ENCODE measurements at places on chromosomes 13 and 19.

DNA sequence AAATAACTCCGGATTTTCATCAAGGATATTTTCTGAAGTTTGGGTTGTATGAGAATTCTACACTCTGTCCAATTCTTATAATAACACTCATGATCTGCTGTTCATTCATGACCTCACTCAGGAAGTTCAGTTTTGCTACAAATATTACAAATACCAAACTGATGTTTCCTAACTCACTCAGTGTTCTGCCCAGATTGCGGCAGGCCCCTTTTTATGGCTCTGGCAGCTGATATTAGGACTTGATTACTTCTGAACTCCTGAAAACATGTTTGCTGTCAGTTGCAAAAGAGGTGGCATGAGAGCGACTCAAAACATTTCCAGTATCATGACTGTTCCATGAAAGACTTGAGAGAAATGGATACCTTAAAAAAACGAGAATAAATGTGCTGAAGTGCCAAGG, 188.0 kb downstream of the RGCC start:
- DNase-seq: no peak

DNA sequence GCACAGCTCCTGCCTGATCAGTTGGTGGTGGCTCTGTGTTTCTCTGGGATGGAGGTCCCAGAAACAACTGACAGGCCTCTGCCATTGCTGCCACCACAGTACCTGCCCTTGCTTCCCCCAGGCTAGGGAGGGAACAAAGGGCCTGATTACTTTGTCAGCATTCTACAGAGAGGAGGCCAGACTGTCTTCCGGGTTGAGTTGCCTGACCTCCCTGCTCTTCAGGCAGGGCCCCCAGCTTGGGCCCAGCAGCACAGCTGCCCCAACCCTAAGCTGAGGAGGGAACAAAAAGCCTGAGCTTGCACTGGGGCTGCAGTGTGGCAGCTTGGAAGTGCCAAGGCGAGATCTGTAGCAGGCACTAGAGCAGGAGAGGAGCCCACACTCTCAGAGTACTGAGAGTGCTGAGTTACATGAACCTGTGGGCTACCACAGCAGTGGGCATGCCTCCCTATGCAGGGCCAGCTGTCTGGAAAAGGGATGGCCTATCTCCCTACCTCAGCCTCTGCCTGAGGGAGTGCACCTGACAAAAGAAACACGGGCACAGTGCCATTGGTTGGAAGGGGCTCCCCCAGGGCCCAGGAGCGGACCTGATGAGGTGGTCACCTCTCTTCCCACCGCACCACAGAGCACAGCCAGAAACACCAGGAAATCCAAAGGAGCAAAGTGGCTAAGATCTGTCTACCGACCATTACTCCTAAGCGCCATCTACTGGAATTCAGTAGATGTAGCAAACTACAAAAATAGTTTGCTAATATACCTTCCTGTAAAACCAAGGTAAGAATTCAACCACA, 24.4 kb downstream of the SLC25A15 start:
- DNase-seq: no peak

DNA sequence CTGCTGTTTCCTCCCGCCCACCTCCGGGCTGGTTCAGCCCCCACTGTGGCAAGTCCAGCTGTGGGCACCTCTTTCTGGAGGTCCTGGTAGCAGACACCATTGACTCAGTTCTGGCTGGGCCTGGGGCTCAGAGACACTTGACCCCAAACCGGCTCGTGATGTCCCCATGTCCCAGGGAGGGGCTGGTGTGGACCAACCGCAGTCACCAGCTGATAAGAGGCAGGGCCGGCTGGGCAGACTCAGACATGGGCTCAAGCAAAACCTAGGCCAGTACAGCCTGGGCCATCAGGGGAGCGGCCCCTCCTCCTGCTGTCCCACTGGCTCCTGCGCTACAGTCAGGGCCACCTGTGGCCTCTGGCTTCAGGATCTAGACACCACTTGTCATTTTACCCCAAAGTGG, 19.8 kb upstream of the TMEM160 start:
- no peak for DNase-seq

DNA sequence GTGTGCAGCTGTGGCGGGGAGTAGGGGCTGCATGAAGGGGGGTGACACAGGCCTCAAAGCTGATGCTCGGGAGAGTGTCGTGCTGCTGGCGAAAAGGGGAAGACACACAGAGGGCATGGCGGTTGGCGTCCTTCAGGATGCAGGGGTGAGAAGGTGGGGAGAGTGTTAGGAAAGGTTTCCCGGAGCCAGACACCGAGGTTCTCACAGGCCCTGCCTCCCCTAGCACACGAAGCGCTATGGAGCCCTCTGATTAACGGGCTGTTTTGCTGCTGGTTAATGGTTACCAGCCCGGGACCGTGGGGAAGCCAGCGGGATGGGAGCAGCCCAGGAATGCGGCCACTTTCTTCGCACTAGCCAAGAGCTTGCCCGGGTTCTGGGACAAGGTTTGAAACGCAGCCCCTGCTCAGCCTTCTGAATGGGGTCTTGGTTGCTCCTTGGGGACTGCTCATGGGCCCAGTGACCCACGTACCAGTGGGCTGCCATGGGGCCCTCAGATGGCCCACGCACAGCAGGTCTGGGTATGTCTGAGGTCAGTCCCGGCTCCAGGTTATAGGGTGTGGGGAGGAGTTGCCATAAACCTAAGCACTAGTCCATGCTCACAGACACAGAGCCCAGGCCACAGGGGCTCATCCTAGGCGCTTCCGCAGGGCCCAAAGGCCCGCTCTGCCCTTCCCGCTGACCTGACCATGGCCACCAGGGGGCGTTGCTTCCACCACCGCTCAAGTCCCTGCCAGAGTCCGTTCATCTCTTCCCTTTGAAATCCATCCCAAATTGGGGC, 31.3 kb upstream of the ISYNA1 start:
- DNase-seq: peak; percentile 50

- DNase-seq: no peak
These were observed 8.1 kb upstream of the ANGPTL4 start for GRCh38 chr19:8355631-8356402.

- DNase-seq: no peak
These were observed 37.4 kb downstream of the ERICH4 start for GRCh38 chr19:41480336-41480735.

DNA sequence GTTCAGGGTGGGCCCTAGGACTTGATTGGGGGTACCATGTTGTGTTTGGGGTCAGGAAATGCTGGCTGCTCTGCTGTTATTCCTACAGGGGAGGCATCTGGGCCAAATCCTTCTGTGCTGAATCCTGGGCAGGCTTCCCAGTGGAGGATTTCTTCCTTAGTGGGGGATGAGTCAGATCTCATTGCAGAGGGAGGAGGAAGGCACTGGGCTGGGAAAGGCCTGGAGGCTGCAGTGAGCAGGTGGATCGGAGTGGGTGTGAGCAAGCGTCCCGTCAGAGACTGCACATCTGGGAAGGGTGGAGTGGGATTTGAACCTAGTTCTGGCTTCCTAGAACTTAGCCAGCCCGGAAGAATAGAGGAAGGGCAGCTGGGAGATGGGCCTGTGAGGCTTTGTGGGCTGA, 11.5 kb downstream of the CCDC124 start:
- no peak for DNase-seq

DNA sequence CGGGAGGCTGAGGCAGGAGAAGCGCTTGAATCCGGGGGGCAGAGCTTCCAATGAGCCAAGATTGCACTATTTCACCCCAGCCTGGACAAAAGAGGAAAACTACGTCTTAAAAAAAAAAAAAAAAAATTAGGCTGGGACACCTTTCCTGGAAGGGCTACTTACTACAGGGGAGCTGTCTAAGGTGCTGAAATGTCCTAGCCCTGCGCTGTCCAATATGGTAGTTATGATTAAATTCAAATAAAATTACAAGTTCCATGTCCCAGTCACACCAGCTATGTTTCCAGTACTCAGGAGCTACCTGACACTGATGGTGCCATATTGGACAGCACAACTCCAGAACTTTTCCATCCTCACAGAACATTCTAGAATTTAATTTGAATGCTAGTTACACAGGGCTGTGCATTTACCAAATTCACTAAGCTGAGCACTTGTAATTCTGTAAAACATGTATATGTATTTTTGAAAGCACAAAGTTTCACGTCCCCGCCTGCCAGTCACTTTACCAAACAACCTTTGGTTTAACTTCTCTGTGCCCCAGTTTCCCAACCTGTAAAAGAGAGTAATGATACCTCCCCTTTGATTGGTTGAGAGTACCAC, 9.2 kb upstream of the ZSCAN22 start:
- no peak for DNase-seq

DNA sequence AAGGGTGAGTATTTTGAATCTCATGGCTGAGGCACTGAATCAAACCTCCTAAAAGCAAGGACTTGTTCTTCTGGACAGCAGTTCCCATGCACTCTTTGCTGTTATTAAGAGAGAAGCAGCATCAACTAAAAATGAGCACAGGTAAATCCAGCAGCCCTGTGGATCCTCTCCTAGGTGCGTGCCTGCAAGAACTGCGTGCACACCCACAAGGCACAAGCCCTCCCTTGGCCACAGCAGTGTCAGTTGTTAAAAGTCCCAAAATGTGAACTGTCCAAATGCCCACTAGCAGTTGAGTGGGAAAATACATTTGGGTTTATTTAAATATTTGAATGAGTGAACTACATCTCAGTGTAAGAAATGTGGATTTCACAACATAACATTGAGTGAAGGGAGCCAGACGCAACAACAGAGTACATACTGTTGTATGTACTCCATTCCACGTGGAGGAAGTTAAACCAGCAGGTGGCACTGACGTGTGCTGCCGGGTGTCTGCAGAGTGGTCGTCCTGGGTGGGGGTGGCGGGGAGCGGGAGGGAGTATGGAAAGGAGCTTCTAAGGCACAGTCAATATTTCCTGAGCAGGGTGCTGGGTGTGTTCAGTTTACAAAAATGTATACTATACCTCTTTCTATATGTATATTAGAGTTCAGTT, 266.4 kb downstream of the NALCN start:
- no peak for DNase-seq

DNA sequence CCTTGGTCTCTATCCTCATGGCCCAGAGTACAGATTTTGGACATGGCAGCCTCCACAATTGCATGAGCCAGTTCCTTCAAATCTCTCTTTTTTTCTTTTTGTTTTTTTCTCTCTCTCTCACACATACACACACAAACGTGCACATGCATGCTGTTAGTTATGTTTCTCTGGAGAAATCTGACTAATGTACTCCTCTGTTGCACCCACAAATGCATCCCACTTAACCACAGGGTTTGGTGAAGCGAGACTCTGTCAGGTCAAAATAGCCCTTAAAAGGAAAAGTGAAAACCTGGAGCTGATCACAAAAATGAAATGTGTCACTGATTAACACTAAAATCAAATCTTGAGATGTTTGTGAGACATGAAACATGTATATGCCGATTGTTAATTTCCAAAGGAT, 374.6 kb upstream of the ARGLU1 start:
- DNase-seq: no peak

DNA sequence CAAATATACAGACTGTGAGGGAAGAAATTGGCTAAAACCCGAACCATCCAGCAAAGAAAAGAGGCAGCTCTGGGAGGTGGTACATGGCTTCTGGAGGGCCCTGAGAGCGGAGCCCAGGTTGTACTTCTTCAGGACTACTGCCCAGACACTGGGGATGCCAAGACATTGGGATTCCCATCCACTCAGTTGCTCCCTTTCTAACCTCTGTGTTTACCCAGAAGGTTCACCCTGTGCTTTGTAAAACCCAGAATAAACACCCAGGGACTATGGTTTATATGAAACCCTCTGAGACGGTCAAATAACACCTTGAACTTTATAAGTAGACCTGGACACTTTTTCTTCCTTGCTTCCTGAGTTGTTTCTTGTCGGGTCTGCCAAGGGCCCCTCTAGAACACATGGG, 9.7 kb downstream of the MEIOSIN start:
- no peak for DNase-seq

GRCh38 chr13:23953860-23954512, 56.7 kb upstream of the C1QTNF9B start:
- no peak for DNase-seq

GRCh38 chr13:40164133-40164532, 502.3 kb downstream of the FOXO1 start:
- DNase-seq: no peak

- no peak for DNase-seq
These were observed 4.2 kb downstream of the PDX1 start for GRCh38 chr13:27923794-27924528.

GRCh38 chr19:47507924-47508553, 6.8 kb downstream of the NAPA start:
- no peak for DNase-seq

DNA sequence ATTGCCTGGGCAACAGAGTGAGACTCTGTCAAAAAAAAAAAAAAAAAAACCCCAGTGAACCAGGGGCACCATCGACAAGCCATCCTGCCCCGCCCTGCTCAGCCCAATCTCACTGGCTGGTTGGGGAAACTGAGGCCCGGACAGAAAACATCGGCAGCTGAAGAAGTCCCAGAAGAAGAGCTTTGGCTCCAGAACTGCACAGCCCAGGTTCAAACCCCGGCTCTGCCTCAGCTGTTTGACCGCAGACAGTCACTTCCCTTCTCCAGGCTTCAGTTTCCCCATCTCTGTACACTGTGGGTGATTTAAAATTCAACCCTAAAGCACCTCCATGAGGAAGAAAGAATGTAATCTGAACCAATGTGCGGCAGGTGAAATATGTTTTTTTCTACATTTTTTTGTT, 9.4 kb upstream of the SEMA6B start:
- DNase-seq: no peak

DNA sequence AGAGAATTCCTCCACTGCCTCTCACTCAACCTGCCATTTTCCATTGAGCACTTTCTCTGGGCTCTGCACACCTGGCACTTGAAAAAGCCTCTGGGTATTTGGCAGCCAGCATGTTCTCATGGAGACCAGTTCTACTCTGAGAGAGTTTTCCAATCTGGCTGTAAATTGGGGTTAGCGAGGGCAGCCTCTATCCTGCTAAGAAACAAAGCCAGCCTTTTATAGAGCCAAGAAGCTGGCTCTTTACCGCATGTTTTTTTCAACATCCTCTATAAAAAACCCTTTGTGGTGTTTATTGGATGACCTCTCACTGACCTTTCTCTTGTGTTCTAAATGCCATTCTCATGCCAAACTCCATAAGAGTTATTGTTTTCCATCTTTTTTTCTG, 52.6 kb upstream of the RCBTB2 start:
- no peak for DNase-seq

DNA sequence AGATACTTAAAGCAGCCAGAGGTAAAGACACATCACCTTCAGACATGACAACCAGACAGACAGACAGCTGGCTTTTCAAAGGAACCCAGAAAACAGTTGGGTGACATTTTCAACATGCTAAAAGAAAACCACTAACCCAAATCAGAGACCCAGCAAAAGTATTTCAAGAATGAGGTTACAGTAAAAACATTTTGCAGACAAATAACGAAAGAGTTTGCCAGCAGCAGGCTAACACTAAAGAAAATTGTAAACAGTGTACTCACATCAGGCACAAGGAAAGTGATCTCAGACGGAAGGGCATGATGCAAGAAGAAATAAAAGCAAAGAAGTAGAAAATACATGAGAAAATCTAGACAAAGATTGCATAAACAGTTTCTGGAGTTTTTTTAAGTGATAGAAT, 46.4 kb downstream of the AP1M1 start:
- DNase-seq: no peak

- DNase-seq: no peak
These were observed 2.9 kb upstream of the PCDH8 start for GRCh38 chr13:52851137-52851962.
